ENCODE measurements at places on chromosomes 5 and 9. TPM values are rescaled to one million over a fixed set of nuclear protein-coding genes. Genes with fewer than 3 reads are reported as not detected.

DNA sequence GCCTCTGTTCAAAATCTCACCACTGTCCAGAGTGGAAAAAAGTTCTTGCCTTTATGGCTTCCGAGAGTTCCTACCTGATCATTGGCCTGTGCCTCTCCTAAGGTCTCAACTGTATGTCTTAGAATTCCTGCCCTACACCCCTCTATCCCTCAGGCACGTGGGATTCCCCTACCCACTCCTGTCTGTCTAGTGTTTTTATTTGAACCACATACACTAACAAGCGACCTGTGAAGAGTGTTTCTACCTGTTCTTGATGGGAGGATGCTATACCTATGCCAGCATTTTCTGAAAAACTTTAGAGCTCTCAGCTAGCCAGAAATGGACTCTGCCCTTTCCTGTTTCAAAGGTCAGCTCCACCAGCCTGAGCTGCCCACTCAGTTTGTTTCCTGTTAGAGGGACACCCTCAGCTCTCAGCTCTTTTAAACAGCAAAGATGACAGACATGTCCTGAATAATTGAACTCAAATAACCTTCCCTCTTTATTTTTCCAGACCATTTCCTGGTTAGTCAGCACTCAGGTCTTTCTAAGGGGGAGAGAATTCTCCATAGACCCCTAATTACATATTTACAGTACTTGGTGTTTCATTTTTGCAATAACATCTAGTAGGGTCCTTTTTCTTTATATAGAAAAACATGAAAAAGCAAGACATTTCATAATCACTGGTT is 214.8 kb downstream of the AOPEP start:
- no peak for DNase-seq

SLCO6A1 gene
- polyA plus RNA-seq = not detected

DNA sequence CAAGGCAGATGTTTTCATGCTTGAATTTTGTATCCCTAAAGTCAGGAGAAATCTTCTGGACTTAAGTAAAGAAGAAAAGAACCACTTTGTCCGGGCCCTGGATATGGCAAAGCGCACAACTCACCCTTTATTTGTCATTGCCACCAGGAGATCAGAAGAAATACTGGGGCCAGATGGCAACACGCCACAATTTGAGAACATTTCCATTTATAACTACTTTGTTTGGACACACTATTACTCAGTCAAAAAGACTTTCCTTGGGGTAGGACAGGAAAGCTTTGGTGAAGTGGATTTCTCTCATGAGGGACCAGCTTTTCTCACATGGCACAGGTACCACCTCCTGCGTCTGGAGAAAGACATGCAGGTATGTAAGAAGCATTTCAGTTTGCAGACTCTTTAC is 2.3 kb downstream of the TYRP1 start:
- no peak for DNase-seq

NMRK1 gene
- polyA plus RNA-seq = 25.6 TPM

DNA sequence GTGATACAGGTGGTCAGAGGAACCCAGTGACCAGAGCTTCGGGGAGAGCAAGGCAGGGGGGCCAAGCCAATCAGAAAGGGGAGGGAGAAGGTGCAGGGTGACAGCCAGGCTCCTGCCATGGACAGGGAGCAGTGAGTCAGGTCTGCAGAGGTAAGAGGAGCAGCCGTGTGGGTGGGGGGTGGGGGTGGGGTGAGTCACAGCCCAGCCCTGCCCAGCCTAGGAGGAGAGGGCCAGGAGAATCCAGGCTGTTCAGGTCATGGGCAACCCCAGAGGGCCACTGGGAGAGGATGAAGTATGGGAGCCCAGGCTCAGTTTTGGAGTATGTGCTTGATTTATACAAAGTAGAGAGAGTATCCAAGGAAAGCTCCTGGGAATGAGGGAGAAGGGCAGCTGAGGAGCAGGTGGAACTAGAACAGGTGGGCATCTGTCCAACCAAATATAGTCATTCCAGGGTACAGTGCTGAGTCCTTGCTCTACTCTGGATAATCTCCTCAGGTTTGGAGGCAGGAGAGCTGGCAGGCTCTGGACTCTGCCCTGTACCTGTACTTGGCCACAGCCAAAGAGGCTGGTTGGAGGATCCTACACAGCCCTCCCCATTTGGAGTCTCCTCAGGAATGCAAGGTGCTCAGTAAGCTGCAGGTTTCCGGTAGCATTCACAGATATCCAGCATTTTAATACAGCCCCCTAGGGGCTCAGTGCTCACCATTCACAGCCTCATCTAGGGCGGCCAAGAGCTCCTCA is 1.6 kb downstream of the HBEGF start:
- no peak for DNase-seq

PLPP7 gene
- polyA plus RNA-seq = 2.0 TPM

- no peak for DNase-seq
These were observed 12.2 kb upstream of the F2R start for GRCh38 chr5:76703707-76704106.

DNA sequence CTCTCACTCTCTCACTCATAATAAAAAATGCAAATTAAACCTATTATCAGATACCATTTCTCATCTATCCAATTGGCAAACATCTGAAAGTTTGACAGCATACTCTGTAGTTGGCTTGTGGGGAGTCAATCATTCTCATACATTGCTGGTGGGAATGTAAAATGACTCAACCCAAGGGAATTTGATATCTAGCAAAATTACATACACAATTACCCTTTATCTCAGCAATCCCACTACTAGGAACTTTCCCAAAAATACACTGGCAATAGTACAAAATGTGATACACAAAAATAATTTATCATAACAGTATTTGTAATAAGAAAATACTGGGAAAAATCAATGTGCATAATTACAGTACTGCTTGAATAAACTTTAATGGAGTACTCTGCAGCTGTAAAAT is 731.3 kb downstream of the DTWD2 start:
- DNase-seq = no peak

DNA sequence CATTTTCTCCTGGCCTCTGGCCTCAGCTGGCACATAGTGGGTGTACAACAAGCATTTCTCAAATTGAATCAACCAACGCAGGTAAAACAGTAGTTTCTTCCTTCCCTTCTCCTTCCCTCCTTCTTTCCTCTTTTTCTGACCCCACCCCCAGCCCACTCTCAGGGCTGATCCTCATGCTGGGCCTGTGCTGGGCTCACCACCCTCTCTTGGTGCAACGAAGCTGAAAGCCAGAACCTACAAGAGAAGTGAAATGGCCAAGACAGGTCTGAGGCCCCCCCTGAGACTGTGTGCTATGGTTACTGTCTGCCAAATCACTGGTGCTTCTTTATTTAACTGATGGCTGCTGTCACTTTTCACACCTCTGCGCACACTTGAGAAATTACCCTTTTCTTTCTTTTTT is 53.0 kb upstream of the BOD1 start:
- DNase-seq = no peak

DNA sequence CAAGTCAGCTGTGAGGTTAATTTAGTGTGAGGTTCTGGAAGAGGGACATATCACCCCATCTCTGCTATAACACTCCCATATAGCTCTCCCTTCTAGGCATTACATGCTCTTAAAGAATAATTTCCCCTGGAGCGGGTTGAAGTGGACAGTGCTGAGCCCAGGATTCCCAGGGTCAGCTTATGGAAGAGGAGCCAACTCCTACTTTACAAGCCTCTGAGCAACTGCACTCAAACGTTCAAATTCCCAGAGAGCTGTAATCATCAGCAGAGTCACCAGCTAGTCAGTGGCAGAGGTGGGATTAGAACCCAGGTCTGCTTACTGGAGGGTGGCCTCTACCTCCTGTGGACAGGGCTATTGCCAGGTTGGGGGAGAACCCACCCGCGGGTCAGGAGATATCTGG is 1.4 kb downstream of the NEURL1B start:
- DNase-seq = no peak

GRCh38 chr5:72651109-72651508 is 143.9 kb upstream of the ZNF366 start:
- no peak for DNase-seq

DNA sequence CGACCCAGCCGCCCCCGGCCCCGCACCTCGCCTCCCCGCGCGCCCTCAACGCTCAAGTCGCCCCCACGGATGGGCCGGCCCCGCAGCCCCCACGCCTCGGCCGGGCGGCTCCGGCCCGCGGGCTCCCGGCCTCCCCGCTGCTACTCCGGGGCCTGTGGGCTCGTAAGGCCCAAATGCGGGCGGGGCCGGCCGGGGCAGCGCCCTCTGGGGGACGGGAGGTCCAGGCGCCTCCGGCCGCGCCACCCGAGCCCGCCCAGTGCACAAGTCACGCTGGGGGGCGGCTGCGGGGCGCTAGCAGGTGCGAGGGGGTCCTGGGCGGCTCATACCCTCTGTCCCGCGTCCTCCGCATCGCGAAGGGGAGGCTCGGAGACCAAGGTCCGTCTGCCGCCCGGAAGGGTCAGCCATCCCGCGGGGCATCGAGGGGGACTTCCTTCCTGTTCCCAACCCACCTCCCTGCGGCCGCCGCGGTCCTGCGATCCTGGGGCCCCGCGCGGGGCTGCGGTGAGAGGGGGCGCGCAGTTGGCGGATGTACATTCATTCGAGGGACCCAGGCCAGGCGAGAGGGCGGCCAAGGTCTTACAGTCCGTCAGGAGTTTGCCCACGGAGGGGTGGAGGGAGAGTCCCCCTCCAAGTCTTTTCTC is at the start of gene CIZ1:
TSS of gene CIZ1 (minus strand) at position 167 of the 641 bp plus-strand sequence. CDS start 715 bp downstream, outside the sequence.
- no peak for DNase-seq

PCDHA9 gene
- not detected for polyA plus RNA-seq

- DNase-seq = no peak
These were observed 199.0 kb downstream of the IRX1 start for GRCh38 chr5:3794611-3795010.

C7 gene
- 206 TPM for polyA plus RNA-seq

DNA sequence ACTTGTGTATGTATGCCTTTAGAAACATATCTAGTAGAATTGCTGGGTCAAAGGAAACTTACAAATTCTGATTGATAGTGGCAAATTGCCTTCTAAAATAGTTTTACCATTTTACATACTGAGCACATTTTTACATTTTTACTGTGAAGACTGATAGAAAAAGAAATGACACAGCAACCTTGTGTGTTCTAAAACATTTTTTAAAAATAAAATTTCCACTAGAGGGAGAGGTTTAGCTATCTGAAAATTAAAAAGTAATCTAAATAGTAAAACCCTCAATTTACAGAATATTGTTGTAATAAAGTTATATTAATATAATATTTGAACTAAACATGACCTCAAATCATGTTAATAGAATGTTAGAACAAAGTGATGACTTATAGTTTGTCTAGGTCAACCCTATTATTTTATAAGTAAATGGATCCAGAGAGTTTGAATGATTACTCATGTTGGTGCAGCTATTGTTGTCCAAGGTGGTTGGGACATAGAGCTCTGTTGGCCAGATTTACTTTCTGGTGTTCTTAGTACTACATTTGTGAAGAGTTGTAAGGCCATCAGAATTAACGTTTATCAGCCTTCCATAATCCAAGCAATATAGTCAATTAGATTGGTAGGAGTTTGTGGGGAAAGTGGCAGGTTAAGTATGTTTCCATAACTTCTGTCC is 17.2 kb downstream of the CENPP start:
- no peak for DNase-seq

GRCh38 chr9:33791117-33791516 is 4.2 kb upstream of the PRSS3 start:
- DNase-seq = no peak

- DNase-seq = no peak
These were observed 312.4 kb downstream of the DIRAS2 start for GRCh38 chr9:90330231-90330630.

TMOD1 gene
- 2.0 TPM for polyA plus RNA-seq

AMACR gene
- 74.2 TPM for polyA plus RNA-seq

DNA sequence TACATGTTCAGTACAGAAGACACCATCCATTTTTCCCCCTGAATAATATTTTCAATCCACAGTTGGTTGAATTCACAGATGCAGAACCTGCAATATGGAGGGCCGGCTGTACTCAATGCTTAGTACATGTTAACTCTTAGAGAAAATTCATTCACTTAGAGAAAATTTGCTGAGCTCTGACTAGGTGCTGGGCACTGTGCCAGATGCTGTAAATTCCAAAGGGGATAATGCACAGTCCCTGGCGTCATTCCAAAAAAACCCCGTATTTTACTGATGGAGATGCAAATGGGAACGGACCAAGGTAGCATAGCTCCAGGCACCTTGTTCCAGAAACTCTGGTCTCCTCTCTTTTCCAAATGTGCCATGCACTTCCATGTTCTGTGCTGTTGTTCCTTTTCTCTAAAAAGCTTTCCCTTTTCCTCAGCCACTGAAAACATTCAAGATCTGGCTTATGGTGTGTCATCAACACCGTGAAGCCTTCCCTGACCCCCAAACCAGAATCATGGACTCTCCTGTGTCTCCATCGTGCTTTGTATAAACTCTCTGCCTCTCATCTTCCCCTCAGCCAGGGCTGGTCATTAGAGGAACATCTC is 55.7 kb upstream of the COL15A1 start:
- DNase-seq = no peak

All from right renal cortex interstitium (tissue), 3 donors.